ENCODE measurements at places on chromosomes 1 and 21.

DNA sequence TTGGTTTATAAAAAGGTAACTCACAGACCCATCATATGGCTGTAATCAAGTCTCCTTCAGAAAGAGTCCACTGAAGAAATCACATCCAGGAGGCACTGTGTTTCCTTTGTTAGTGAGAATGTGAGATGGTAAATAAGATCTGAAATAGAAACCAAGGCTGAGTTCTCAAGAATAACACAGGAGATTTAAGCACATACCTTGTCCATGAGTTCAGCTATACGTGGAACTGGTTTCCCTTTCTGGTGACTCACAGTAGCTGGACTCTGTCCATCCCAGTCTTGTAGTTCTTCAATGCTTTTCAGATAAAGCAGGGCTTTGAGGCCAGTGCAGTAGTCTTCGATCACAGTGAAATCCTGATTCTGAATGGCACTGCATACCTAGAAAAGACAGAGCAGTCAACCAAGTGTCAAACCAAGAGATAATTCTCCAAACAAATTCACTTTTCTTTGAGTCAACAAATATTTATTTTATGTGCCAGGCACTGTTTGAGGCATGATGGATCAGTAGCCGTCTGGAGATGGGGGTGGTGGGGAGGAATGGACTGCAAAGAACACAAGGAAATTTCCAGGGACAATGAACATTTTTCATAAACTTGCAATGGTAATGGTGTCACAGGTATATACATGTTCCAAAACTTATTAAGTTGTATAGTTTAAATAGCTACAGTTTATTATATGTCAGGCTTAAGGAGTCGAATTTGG is 471.4 kb downstream of the PTBP2 start:
- no peak for DNase-seq

GRCh38 chr1:108117945-108118902 is 81.9 kb downstream of the SLC25A24 start:
- no peak for DNase-seq

GRCh38 chr1:43653339-43653738 is 3.4 kb downstream of the KDM4A start:
- no peak for DNase-seq

- DNase-seq = no peak
Observed at GRCh38 chr21:27536319-27536718, 569.4 kb upstream of the ADAMTS5 start.

DNA sequence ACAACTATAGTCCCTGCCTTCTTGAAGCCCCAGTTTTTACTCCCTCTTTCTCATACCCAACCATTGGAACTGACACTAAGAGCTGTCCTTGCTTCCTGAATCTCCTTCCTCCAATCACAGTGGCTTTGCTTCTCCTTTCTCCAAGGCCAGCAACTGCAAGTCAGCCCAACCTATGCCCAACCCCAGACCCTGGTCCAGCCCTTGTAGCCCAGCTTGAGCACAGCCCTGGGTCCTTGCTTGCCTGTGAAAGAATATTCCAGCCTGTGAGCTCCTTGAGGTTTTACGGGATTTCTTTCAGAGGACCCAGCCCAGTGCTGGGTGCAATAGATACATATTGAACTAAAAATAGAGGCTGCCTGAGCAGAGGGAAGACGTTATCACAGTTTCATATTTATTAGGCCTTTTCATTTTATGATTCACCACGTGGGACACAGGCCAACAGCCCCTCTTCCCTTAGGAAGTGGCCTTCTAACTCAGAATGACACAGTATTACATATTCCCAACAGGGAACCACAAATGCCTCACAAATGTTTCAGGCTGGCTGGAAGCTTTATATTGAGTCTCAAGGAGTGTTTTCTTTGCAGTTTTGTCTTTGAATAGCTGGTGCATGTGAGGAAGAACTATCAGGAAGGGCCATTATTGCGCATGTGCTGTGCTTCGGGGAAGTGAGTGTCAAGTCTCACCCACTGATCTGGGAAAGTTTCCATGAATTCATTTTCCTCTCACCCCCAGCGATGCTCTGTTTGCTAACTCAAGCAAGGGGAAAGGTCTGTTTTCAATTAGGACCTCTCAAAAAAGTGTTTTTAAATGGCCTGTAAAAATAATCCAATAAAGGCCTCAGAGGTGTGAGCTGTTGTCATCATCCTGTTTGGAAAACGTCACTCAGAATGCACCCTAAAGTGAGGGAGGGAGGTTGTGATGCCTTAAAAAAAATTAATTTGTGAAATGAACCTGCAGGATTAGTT is 92.3 kb upstream of the NFIA start:
- peak; percentile 77 for DNase-seq

GRCh38 chr1:36306210-36306901 is at the start of gene SH3D21:
SH3D21 (plus strand) TSS chr1:36306368; CDS start chr1:36306421, 53 bp downstream.
- peak; percentile 59 for DNase-seq

DNA sequence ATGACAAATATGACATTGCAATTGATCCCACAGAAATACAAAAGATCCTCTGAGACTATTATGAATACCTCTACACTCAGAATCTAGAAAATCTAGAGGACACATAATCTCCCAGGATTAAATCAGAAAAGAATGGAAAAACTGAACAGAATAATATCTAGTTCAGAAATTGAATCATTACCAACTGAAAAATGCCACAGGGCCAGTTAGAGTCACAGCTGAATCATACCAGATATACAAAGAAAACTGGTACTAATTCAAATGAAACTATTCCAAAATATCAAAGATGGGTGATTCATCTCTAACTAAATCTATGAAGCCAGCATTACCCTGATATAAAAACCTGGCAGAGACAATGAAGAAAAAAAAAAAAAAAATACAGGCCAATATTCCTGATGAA is 149.3 kb downstream of the BRINP3 start:
- DNase-seq = no peak

DNA sequence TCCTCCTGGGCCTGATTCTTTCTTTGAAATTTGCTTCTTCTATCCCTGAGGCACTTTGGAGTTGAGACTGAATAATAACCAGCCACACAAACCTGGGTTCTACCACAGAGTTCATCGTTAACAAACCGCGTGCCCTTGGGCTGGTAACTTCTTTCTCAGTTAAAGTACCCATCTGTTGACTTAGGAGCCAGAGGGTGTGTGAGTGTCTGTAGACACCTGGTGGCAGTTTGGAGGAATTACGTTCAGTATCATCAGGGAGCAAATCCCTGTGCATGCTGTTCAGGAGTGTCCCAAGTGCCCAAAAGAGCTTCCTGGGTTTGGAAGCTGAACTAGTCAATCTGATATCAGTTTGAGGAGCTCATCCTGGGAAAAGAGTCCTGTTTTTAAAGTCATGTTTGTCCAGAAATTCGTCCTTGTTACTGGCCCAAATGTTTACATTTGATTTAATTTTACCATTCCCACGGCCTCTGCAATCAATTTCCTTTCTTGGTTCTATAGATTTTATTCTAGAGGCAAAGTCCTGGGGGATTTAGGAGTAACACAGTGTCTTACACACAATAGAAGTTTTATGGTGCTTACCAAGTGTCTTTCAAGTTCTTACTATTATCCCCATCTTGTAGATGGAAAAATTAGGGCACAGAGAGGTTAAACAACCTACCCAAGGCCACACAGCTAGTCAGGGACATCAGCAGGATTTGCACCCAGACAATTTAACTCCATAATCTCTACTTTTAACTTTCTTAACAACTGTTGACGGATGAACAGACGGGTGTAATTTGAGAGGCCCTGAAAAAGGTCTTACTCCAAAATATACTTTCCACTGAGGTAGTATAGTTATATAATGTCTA is 26.7 kb upstream of the RPTN start:
- no peak for DNase-seq

GRCh38 chr1:9275567-9276034 is 17.1 kb upstream of the SPSB1 start:
- no peak for DNase-seq

GRCh38 chr1:156347331-156347730 is 9.0 kb downstream of the TSACC start:
- no peak for DNase-seq

- no peak for DNase-seq
Observed at GRCh38 chr1:168338589-168339503, 58.2 kb downstream of the TBX19 start.

DNA sequence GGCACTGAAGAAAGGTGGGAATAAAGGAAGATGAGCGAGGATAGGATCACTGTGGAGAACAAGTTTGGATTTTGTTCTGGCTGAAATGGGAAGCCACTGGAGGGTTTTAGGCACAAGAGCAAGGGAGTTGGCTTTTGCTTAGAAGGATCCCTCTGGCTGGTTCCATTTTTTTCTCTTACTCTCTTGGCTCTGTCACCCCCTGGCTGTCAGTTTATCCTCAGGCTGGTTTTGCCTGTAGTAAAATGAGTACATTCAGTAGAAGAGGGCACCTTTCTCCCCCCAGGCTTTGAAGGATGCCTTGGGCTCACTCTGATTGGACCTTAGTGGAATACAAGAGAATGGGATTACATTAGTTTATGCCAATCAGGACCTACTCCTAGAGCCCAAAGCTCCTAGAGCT is 17.1 kb downstream of the CACHD1 start:
- DNase-seq = no peak

DNA sequence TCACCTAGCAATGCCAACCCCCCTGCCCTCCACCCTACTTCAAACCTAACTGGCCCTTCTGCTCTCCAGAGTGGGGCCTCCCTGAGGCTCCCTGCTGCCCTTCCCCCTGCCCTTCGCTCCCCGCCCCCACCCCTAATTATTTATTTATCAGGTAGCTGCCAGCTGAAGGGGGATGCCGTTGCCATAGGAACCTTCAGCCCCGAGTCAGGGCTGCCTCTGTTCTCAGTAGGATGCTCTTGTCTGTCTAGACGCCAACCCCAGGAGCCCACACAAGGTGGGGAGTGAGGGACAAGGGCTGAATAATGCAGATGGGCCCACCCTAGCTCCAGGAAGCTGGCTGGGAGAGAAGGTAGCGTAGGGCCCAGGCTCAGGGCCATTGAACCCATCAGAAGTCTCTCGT is 41.1 kb downstream of the NKAIN1 start:
- DNase-seq = no peak
